ENCODE measurements at places on chromosomes 3 and 15. TPM values are rescaled to one million over a fixed set of nuclear protein-coding genes. Genes with fewer than 3 reads are reported as not detected.

Gene ADGRG7
- total RNA-seq, result not detected

Gene TMCO5A
- total RNA-seq, result not detected

Gene CDCP1
- 0.78 TPM for total RNA-seq

Gene RARB
- total RNA-seq, result 2.2 TPM

Gene RPS17
- total RNA-seq, result 1,791 TPM

Gene MYO1E
- total RNA-seq, result 76.5 TPM

Gene ATOSA
- total RNA-seq, result 26.2 TPM

Gene UNC13C
- total RNA-seq, result not detected

Gene KIF9
- 2.1 TPM for total RNA-seq

Gene LRRC2
- total RNA-seq, result 0.37 TPM

Gene GYG1
- 21.7 TPM for total RNA-seq

Gene RBP2
- total RNA-seq, result not detected

Gene ZBBX
- not detected for total RNA-seq

Gene SRGAP3
- 3.7 TPM for total RNA-seq

Gene PATL2
- 0.10 TPM for total RNA-seq

Gene ARPP21
- not detected for total RNA-seq

Gene ANKDD1A
- total RNA-seq, result 3.3 TPM

Gene TATDN2
- 19.5 TPM for total RNA-seq

Gene THAP10
- 1.5 TPM for total RNA-seq

Gene ZNF502
- 3.4 TPM for total RNA-seq

Gene RBMS3
- 36.0 TPM for total RNA-seq

Gene FAIM
- total RNA-seq, result 9.8 TPM

Gene ROPN1
- not detected for total RNA-seq

Gene COL6A5
- not detected for total RNA-seq
